ENCODE measurements at places on chromosomes 7 and 10.

GRCh38 chr10:67015225-67015624 lies 89.4 kb downstream of the LRRTM3 start:
- DNase-seq = no peak

DNA sequence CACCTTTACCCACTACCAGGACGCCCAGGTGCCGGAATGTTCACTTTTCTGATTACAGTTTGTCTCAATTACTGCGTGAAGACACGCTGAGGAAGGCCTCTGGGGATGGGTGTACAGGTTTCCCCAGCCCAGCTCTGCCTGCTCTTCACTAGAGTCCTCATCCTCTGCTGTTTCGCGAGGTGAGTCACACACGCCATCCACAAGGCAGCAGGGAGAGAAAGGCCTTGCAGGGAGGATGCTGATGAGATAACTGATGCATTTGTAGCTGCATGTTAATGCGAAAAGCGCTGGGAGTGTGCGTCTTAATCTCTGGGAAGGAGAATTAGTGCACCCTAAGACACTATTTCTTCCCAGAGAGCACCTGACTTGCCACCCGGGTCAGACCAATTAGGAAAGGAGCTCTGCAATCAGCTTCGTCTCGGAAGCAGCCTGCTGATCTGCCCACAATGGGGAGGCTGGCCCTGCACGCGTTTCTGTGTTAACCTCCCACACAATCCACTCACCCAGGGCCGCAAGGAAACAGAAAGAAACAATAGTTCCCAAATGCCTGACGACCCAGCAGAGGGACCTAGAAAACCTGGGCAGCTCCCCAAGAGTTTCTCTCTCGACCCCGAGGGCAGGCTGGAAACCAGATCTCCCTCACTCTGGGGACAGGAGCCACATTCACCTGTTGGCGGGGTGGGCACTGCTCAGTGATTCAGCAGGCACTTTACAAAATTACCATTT lies 578.7 kb downstream of the GLRX3 start:
- no peak for DNase-seq

DNA sequence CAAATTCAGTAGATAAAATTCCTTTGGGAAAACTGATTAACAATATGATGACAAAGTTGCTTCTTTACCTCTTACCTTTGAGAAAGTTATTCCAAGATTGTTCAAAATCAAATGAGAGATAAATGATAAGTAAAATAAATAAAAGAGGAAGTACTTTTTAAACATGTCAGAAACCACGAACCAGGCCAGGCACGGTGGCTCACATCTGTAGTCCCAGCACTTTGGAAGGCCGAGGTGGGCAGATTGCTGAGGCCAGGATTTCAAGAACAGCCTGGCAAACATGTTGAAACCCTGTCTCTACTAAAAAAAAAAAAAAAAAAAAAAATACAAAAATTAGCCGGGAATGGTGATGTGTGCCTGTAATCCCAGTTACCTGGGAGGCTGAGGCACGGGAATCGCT lies 296.6 kb downstream of the HGF start:
- DNase-seq = no peak

DNA sequence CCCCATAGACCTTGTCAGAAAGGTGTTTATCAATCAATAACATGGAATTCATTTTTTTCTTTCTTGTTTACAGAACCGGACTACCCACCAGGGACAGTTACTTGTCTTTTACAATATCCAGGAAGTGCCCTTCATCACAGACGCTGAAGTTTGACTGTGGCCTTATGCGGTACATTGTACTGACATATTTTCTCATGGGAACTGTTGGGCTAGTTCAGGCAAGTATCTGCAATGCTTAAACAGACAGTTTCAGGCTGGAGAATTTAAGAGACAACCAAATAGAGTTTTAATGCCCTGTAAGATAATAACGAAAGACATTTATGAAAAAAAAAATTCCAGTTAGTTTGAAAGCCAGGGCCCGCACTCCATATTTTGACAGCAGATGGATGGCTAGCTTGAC lies 246.4 kb downstream of the GATA3 start:
- no peak for DNase-seq

- DNase-seq = no peak
These were observed 103.7 kb downstream of the PLXNA4 start for GRCh38 chr7:132472463-132473120.

GRCh38 chr10:34889004-34889869 lies 74.1 kb upstream of the PARD3 start:
- DNase-seq = no peak

GRCh38 chr7:37212051-37212450 lies 236.6 kb downstream of the ELMO1 start:
- DNase-seq = no peak

DNA sequence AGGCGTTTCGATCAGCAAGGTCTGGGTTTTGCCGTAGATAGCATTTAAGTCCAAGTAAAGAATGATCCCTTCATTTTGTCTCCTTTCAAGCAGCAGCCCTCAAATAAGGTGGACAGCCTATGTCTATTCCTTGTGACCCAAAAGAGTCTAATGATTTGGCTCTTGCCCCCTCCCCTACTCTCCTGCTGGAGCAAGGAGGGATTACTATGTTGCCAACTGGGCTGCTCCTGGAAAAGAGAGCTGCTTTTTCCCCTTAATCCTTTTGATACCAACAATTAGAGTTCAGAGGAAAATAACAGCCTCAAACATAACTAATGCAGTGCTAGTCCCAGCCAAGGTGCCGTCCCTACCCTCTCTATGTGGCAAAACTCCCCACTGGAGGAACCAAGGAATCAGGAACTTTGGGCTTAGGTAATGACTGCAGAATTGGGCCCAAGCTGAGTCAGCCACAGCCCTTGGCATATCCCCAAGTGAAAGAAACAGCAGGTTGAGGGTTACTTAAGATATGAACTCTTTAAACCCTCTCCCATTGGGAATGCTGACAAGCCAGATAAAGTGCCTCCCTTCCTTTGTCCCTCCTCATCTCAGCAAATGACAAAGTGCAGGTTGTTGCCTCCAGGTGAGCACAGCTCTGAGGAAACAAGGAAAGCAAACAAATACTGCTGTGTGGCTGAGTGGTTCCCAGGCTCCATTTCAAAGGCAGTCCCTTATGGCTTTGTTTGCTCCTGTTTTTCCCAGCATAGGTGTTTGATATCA lies 643.7 kb downstream of the INHBA start:
- DNase-seq = no peak

DNA sequence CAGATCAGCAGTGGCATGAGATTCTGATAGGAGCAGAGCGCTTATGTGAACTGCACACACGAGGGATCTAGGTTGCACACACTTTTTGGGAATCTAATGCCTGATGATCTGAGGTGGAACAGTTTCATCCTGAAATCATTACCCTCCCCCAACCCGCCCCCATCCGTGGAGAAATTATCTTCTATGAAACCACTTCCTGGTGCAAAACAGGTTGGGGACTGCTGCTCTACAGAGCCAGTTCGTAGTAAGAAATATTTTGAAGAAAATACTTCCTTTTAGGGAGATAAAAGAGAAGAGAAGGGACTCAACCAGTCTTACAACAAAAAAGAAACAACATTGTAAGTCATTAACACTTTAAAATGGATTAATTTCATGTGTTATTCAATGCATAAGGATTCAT lies 1308.2 kb downstream of the GATA3 start:
- DNase-seq = no peak

- DNase-seq = no peak
These were observed 72.4 kb upstream of the LRRC4 start for GRCh38 chr7:128103498-128104107.

DNA sequence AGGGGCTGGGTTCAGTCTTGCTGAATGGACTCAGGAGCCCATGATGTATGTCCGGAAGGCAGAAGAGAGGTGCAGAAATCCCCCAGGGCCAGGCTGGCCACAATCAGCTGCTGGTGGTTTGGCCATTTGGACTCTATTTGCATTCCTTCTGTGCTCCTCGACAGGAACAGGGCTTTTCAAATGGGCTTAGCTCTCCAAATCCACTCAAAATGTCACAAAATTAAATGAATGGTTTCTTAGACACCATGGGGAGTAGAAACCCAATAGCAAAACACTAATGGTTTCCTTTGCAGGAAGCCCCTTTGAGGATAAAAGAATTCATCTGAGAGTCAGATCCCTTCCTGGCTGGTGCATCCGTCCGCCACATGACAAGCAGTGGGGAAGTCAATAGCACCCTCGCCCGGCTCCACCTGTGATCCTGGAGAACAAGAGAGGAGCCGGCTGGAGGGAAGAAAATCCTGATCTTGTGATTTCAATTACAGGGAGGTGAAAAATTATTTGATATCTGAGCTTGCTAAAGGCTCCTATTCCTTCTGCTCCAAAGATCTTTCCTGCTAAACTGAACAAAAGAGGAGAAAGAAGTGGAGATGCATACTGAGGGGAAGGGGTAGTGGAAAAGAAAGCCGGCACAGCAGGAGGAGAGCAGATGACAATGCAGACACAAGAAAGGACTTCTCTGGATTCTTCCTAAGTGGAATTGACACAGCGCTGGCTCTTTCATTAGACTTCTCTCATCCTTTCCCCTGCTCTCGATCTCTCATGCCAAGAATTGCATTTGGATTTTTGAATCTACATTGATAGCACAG lies 190.7 kb downstream of the C7orf25 start:
- no peak for DNase-seq

- no peak for DNase-seq
These were observed 34.7 kb downstream of the GSDME start for GRCh38 chr7:24722386-24723177.

- DNase-seq = no peak
These were observed 30.6 kb upstream of the HNRNPH3 start for GRCh38 chr10:68301301-68301700.

GRCh38 chr10:5547931-5548660 lies 23.3 kb downstream of the CALML3 start:
- no peak for DNase-seq

DNA sequence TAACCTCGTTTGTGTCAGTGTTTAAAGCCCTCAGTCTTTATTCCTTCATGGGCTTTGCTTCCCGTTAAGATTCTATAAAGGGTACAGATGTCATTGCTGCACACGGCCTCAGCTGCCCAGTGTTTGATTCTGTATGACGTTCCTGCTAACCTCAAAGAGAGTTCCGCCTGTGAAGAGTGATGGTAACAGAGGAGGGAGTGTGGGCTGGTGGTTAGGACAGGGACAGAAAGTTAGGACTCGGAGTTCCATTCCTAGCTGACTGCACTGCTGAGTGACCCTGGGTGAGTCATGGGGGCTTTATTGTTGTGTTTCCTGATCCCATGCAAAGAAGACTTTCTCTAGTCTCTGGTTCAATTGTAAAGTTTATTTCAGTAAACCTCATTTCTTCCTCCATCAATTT lies 227.1 kb downstream of the DYNC1I1 start:
- DNase-seq = no peak

GRCh38 chr7:121793716-121794115 lies 79.2 kb upstream of the PTPRZ1 start:
- DNase-seq = no peak

DNA sequence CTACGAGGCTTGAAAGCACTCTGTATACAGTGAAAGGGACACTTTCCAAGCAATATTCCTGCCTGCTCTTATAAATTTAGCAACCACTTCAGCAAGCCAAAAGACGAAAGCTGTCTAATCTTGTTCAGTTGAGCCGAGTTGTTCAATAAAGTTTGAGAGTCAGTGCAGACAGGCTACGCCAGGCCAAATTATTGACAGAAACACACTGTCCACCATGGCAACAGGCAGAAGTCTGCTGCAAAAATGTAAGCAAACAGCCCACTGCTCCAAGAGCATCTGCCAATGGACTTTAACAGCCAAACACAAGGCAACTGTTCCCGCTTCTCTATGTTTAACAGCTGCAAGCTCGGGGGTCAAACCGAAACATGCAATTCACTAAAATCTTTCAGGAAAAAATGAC lies 85.7 kb downstream of the GLI3 start:
- DNase-seq = no peak

GRCh38 chr7:113412410-113412809 lies 294.1 kb upstream of the SMIM30 start:
- no peak for DNase-seq

DNA sequence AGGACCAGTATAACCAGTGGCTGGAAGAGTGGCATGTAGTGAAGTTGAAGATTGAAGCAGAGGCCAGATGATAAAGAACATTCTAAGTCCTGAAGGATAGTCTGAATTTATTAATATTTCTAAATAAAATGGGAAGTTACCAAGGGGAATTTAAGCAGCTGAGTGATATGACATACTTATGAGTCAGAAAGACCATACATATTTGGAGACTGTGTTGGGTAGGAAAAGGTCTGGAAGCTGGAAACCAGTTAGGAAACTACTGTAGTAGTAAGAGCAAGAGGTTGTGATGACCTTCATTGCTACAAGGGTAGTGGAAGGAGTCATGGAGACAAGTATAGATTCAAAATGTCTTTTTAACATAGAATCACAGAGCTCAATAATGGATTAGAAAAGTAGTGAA lies 752.3 kb downstream of the SUGCT start:
- no peak for DNase-seq

DNA sequence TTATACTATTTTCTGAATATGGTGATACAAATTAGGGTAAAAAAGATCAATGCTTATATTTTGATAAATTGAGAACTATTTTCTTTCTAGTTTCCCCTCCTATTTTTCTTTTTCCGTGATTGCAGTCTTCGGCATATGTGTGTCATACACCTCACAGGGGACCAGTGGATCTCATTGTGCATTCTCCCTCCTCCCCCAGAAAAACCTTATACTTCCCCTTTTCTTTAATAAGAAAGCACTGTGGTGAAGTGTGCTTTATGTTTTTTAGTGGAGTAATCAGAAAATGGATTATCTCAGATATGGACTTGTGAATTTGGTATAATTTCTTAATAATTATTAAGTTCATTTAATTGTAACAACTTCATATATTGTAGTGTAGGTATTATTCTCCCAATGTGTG lies 72.8 kb downstream of the BICC1 start:
- DNase-seq = no peak

- no peak for DNase-seq
These were observed 307.6 kb downstream of the FGFR2 start for GRCh38 chr10:121290674-121291073.

DNA sequence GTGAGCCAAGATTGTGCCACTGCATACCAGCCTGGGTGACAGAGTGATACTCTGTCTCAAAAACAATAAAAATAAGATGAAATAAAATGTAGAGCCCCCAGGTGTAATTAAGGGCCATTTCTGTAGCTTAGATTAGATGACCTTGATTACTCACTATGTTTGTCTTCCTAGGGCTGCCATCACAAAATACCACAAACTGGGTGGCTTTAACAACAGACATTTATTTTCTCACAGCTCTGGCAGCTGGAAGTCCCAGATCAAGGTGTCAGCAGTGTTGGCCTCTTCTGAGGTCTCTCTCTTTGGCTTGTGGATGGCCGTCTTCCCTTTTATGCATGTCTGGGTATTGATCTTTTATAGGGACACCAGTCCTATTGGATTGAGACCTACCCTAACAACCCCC lies 6.1 kb downstream of the PTER start:
- no peak for DNase-seq

GRCh38 chr10:132064771-132065437 lies 842 bp upstream of the JAKMIP3 start:
- no peak for DNase-seq

All from activated CD8-positive, alpha-beta memory T cell treated with anti-CD3 and anti-CD28 coated beads for 1 hour (primary cell).